Renal cortex interstitium (tissue), 15 donors: ENCODE measurements at places on chromosomes 16 and 17.

GRCh38 chr16:24635900-24636610 lies 93.4 kb upstream of the TNRC6A start:
- DNase-seq = peak; percentile 33

- DNase-seq = no peak
Observed at GRCh38 chr16:88901718-88902337, 35.4 kb upstream of the PABPN1L start.

DNA sequence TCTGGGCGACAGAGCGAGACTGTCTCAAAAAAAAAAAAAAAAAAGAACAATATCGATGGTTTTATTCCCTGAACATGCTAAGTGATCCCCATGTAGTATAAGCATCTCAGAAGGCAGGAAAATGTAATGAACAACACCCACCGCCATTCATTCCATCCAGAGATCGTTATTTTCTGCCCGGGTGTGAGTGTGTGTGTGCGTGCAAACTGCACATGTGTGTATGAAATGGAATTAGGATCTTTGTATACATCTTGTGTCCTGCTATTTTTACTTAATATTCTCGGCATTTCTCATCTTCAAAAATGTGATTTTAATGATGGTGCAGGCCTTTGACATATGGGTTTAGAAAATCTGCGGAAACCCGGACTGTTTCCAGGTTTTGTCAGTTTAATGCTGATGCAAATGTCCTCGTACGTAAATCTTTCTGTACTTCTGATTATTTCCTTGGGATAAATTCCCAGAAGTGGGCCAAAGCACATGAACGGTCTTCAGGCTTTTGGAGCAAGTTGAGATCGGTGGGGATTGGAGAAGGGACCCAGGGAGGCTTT lies 254.8 kb downstream of the SEC14L1 start:
- no peak for DNase-seq

DNA sequence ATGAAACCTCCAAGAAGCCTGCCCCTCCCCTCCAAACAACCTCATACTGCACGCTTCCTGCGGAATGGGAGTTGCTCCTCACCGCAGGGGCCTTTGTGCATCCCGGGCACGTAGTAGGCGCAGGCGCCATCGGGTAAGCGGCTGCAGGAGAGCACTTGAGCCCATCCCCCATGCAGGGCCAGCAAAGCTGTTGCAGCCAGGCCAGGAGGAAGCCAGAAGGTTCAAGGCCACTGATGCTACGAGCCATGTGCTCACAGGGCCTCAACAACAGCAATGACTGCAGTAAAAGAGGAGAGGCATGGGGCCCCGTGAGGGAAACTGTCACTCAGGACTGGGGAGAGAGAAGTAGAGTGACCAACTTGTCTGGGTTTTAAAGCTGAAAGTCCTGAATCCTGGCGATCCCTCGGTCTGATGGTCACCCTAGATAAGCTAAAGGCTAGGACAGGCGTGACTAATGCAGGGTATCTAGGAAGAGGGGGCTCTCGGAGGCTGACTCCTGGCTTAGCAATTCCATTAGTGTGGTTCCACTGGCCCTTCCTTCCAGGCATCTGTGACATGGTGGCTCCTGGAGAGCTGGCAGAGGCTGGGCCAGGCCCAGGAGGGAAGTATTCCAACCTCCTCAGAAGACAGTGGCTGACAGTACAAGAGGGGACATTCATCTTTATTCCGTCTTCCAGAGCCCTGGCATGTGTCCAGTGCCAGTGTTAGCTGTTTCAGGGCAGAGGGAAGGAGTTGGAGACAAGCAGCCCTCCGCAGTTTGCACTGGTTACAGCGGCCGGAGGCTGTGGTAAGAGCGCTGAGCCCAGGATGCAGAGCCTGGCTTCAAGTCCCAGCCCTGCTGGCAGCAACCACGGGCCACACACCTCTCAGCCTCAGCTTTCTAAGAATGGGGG lies 20.8 kb downstream of the GOSR2 start:
- no peak for DNase-seq

- peak; percentile 63 for DNase-seq
Observed at GRCh38 chr16:2147981-2148671, at the start of gene RAB26. Gene RAB26 (plus strand): TSS chr16:2148625. CDS start chr16:2148784, 159 bp downstream.

GRCh38 chr16:69039333-69039941 lies 66.0 kb upstream of the HAS3 start:
- DNase-seq = no peak

GRCh38 chr17:17304521-17304985 lies 1.4 kb downstream of the NT5M start:
- DNase-seq = no peak

- no peak for DNase-seq
Observed at GRCh38 chr17:41518031-41518430, 659 bp downstream of the KRT15 start.

DNA sequence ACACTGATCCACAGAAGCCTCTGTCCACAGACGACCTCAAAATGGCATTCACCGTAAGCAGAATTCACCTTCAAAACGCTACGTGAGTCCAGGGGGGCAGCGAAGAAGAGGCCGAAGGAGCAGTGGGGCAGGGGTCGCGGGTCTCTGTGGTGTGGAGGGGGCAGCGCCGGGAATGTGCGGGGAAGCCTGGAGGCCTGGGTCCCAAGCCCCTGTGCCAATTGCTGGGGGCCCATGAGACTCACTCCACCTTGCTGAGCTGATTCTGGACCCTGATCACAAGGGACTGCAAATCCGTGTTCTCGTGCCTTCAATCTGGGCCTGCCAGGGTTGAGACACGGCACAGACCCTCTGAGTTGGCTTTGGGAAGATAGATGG lies 43.3 kb upstream of the SMPD3 start:
- no peak for DNase-seq

- DNase-seq = no peak
Observed at GRCh38 chr17:2030779-2031163, 818 bp downstream of the DPH1 start.
